Osteocyte (in vitro differentiated cells): ENCODE measurements at places on chromosomes 16 and 17. TPM values are rescaled to one million over a fixed set of nuclear protein-coding genes. Genes with fewer than 3 reads are reported as not detected.

DNA sequence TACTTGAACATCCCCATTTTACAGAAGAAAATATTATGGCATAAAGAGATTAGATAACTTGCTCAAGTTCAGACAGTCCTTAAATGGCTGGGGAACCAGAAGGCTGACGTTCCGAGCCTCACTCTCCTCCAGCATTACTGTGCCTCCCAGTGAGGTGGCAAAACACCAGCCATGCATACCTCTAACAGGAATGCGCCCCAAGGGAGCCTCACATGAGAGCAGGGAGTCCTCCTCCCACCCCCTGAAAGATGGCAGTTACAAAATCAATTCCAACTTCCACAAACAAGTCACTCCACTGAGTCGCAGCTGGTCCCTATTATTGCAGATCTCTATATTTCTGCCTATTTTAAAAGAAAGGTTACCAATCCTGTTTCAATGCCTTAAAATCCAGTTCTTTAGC is 55.5 kb downstream of the ANKFY1 start:
- no peak overlapping the region for H3K4me3 ChIP-seq
- DNase-seq = no peak
- H3K36me3 ChIP-seq = peaks cover 32% of the 10 kb centered on the region
- H3K4me1 ChIP-seq = peaks cover 68% of the 10 kb centered on the region

PIK3R6 gene
- total RNA-seq = not detected in 2 replicates

NGFR gene
- 2.8 and 3.6 TPM in 2 replicates for total RNA-seq

GRCh38 chr17:8146381-8147140 is 5.6 kb downstream of the PER1 start:
- DNase-seq = no peak
- H3K4me1 ChIP-seq = peaks cover 12% of the 10 kb centered on the region
- H3K36me3 ChIP-seq = peaks cover 53% of the 10 kb centered on the region
- H3K4me3 ChIP-seq = no peak overlapping the region
- H3K27me3 ChIP-seq = no peaks in the 10 kb centered on the region

DNA sequence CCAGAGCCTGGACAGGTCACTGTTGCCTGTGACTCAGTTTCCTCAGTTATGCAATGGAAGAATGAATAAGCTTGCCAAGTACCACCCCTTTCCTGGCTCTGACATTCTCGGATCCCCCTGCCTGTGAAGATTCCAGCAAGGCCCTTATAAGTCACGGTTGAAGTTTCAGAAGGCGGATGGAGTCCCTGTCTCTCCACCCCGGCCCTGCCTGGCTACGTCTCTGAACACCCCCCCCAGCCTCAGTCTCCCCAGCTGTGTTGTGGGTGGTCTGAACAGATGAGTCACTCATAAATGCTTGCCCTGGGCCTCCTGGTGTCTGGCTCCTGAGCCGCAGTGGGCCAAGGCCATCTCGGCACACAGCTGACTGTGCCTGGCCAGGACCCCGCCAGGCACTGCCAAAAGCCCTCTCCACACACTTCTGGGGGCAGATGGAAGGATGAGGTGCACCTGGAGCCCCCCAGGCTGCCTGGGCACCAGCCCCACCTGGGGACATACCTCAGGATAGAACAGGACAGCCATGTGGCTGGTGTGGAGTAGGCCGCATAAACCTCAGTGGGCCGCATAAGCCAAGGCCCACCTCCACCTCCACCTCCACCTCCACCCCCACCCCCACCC is 15.4 kb downstream of the VASN start:
- peaks cover 92% of the 10 kb centered on the region for H3K4me1 ChIP-seq
- no peak for DNase-seq
- H3K4me3 ChIP-seq = no peak overlapping the region
- no peaks in the 10 kb centered on the region for H3K27me3 ChIP-seq
- H3K36me3 ChIP-seq = peaks cover 3% of the 10 kb centered on the region

ASPSCR1 gene
- total RNA-seq = 45.9 and 47.1 TPM in 2 replicates

GRCh38 chr17:45224671-45225050 is 3.0 kb downstream of the FMNL1 start:
- no peak overlapping the region for H3K4me3 ChIP-seq
- no peak for DNase-seq
- no peak overlapping the region for H3K27ac ChIP-seq
- no peaks in the 10 kb centered on the region for H3K36me3 ChIP-seq
- peaks cover 34% of the 10 kb centered on the region for H3K4me1 ChIP-seq

DNA sequence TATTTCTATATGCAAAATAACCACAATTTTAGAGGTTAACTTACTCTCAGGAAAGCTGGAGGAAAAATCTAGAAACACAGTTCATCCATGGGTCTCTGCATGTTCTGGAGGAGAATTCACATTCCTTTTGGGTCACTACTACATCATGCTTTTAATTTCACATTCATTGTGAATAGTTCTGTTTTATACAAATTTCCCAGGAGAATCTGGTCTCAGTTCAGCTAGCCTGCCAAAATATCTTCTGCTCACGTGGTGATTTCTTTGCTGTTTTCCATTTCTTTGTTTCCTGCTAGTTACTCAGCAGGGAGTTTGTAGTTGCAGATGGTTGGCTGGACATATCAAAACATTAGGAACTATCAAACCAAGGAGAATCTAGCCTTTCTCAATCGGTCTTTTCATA is at the start of gene ABCA9:
TSS of gene ABCA9 (minus strand) at position 106 of the 400 bp plus-strand sequence. CDS start 9,801 bp downstream, outside the sequence.
- peaks cover 36% of the 10 kb centered on the region for H3K4me1 ChIP-seq
- H3K4me3 ChIP-seq = no peak within 1 kb of the TSS
- no peak for DNase-seq
- H3K27me3 ChIP-seq = no peaks in the 10 kb centered on the region
- peak within 1 kb of the TSS; percentile 83 for H3K27ac ChIP-seq

ADAMTS18 gene
- not detected in 2 replicates for total RNA-seq

TEKT5 gene
- 0.50 TPM in 1 of 2 replicates, not detected in the other for total RNA-seq

PRSS53 gene
- total RNA-seq = 2.8 and 3.2 TPM in 2 replicates

PDILT gene
- not detected in 2 replicates for total RNA-seq

DNA sequence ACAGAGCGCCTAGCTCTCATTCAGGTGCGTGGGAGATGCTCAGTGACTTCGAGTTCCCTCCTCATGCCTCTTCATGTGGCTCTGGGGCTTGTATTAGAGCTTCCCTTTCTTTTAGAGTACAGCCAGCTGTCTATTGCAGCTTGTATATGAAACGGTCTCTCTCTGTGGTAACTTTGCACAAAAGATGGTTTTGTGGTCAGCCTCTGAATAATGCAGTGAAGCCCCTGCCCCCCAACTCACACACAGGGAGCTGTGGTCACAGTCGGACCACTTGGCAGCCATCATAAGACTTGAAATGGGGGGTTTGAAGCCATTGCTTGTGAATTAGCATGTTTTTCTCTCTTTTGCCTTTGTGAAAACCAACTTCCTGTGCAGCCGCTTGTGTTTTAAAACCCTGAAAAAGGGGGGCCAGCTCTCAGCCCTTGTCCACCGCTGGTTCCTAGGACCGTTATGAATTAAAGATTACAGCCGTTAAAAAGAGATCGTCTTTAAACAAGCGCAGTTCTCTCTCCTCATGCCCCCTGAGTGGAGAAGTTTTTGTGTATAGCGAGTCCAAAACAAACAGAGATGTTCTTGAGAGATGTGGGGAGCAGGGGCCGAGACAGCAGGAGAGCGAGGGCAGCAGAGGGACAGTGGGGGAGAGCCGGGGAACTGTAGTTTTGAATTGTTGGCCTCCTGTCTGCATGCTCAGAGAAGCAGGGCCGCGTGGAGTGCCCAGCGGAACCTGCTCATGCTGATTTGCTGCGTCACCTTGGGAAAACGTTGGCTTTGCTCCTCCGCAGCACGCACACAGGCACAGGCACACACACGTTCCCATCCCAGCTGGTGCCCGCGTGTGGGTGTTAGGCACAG is 199.0 kb downstream of the MSI2 start:
- no peaks in the 10 kb centered on the region for H3K27me3 ChIP-seq
- peaks cover 20% of the 10 kb centered on the region for H3K4me1 ChIP-seq
- peak overlapping the region; percentile 77 for H3K27ac ChIP-seq
- H3K4me3 ChIP-seq = no peak overlapping the region
- no peak for DNase-seq
- peaks cover 6% of the 10 kb centered on the region for H3K36me3 ChIP-seq

GRCh38 chr17:80031691-80032430 is 3.8 kb downstream of the TBC1D16 start:
- no peaks in the 10 kb centered on the region for H3K27me3 ChIP-seq
- H3K27ac ChIP-seq = no peak overlapping the region
- DNase-seq = no peak
- H3K36me3 ChIP-seq = peaks cover 4% of the 10 kb centered on the region
- H3K4me3 ChIP-seq = no peak overlapping the region
- H3K4me1 ChIP-seq = peaks cover 44% of the 10 kb centered on the region

GRCh38 chr17:18910881-18911280 is 41.1 kb upstream of the SLC5A10 start:
- DNase-seq = no peak
- H3K27ac ChIP-seq = no peak overlapping the region
- H3K4me1 ChIP-seq = no peaks in the 10 kb centered on the region
- H3K27me3 ChIP-seq = no peaks in the 10 kb centered on the region
- no peak overlapping the region for H3K4me3 ChIP-seq

- H3K27me3 ChIP-seq = no peaks in the 10 kb centered on the region
- DNase-seq = no peak
- H3K27ac ChIP-seq = no peak overlapping the region
- H3K36me3 ChIP-seq = peaks cover 4% of the 10 kb centered on the region
Measured at GRCh38 chr16:1800701-1801100, 7.2 kb upstream of the IGFALS start.

DNA sequence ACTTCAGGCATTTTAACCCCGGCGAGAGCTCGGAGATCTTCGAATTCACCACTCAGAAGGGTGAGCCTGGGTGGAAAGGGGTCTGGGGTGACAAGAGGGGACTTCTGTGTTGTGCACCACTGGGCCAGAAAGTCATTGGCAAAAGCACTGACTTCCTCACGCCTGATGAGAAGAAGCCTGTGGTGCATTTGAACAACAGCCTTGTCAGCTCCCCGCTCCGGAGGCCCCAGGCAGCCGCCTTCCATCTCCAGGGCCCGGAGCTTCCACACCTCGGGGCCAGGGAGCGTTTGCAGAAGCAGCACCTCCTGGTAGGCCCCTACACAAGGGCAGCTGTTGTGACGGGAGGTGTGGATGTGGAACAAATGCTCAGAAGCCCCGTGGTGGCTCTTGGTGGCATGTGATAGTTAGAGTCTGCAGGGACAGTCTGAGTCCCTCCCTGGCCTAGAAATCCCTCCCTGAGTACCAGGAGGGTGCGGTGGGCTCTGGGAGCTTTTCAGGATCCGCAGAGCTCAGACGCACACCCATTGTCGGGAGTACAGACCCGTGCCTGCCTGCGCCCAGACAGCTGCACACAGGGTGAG is 9.7 kb downstream of the CACNG1 start:
- peak; percentile 78 for DNase-seq
- no peaks in the 10 kb centered on the region for H3K4me1 ChIP-seq
- no peak overlapping the region for H3K27ac ChIP-seq
- H3K36me3 ChIP-seq = no peaks in the 10 kb centered on the region
- no peaks in the 10 kb centered on the region for H3K27me3 ChIP-seq

RRN3 gene
- 23.8 and 24.2 TPM in 2 replicates for total RNA-seq

- peaks cover 5% of the 10 kb centered on the region for H3K4me1 ChIP-seq
- no peak within 1 kb of the TSS for H3K27ac ChIP-seq
- H3K27me3 ChIP-seq = peaks cover 36% of the 10 kb centered on the region
- no peak within 1 kb of the TSS for H3K4me3 ChIP-seq
- no peaks in the 10 kb centered on the region for H3K36me3 ChIP-seq
Measured at GRCh38 chr16:31527734-31528274, at the start of gene AHSP. Gene AHSP (plus strand): TSS chr16:31527900. CDS start chr16:31528140, 240 bp downstream.

GRCh38 chr16:12245921-12246720 is 269.6 kb downstream of the SNX29 start:
- H3K4me1 ChIP-seq = no peaks in the 10 kb centered on the region
- DNase-seq = no peak
- no peak overlapping the region for H3K27ac ChIP-seq
- no peaks in the 10 kb centered on the region for H3K27me3 ChIP-seq
- no peaks in the 10 kb centered on the region for H3K36me3 ChIP-seq

CLEC18C gene
- 0.71 TPM in 1 of 2 replicates, not detected in the other for total RNA-seq

PTX4 gene
- not detected in 2 replicates for total RNA-seq

NOS2 gene
- not detected in 2 replicates for total RNA-seq

- no peak overlapping the region for H3K27ac ChIP-seq
- DNase-seq = no peak
- no peaks in the 10 kb centered on the region for H3K27me3 ChIP-seq
- peaks cover 2% of the 10 kb centered on the region for H3K4me1 ChIP-seq
Measured at GRCh38 chr17:63633742-63634141, 11.5 kb downstream of the MAP3K3 start.

SLFN14 gene
- total RNA-seq = not detected in 2 replicates

- H3K4me3 ChIP-seq = no peak overlapping the region
- no peaks in the 10 kb centered on the region for H3K36me3 ChIP-seq
- no peaks in the 10 kb centered on the region for H3K27me3 ChIP-seq
- no peak for DNase-seq
Measured at GRCh38 chr16:78034530-78034929, 12.2 kb downstream of the CLEC3A start.

OR1F1 gene
- total RNA-seq = not detected in 2 replicates

GRCh38 chr17:31291820-31292219 is 5.2 kb downstream of the OMG start:
- DNase-seq = no peak
- H3K4me3 ChIP-seq = no peak overlapping the region
- no peak overlapping the region for H3K27ac ChIP-seq
- no peaks in the 10 kb centered on the region for H3K27me3 ChIP-seq
- peaks cover 18% of the 10 kb centered on the region for H3K36me3 ChIP-seq

- H3K4me3 ChIP-seq = no peak overlapping the region
- no peak for DNase-seq
- peaks cover 81% of the 10 kb centered on the region for H3K4me1 ChIP-seq
- H3K27ac ChIP-seq = peak overlapping the region; percentile 91
Measured at GRCh38 chr16:84836967-84837366, 17.2 kb downstream of the CRISPLD2 start.

GRCh38 chr16:86039606-86040005 is 140.6 kb downstream of the IRF8 start:
- H3K4me1 ChIP-seq = no peaks in the 10 kb centered on the region
- no peak for DNase-seq
- no peak overlapping the region for H3K4me3 ChIP-seq
- H3K36me3 ChIP-seq = no peaks in the 10 kb centered on the region
- H3K27me3 ChIP-seq = peaks cover 14% of the 10 kb centered on the region
- H3K27ac ChIP-seq = no peak overlapping the region
